SK-N-DZ (cell line): ENCODE measurements at places on chromosomes 5 and 9.

DNA sequence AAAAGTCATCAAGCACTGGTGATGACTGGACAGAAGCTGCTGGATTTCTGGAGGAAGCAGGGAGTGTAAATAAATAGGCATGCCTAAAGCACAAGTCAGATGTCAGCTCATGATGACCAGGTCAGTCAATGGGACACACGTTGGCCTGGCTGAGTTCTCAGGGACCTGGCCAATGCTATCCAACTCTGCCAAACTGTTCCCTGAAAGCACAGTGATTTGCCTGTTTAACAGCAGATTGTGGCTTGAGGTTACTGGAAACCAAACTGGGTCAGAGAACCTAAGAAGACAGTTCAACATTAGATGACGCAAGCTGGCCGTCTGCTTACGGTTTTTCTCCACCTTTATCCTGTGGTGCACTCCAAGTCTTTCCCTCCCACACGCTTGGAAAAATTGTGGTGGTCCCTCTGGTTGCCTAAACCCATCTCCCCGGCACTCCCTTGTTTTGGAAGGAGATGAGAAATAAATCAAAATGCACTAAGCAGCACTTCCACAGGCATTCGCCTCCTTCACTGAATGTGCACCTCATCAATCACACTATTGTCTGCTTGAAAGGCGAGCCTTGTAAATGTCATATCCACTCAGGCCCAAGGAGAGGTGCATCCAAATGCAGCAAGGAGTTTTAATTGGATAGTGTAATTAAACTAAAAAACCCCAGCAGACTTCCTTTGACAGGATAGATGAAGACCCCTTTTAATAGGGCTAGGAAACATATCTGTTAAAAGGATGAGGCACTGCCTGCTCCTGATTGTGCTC, 199.4 kb downstream of the GAPVD1 start:
- no peak for DNase-seq

- no peak for DNase-seq
Measured at GRCh38 chr5:33261747-33262146, 179.0 kb upstream of the TARS1 start.

DNA sequence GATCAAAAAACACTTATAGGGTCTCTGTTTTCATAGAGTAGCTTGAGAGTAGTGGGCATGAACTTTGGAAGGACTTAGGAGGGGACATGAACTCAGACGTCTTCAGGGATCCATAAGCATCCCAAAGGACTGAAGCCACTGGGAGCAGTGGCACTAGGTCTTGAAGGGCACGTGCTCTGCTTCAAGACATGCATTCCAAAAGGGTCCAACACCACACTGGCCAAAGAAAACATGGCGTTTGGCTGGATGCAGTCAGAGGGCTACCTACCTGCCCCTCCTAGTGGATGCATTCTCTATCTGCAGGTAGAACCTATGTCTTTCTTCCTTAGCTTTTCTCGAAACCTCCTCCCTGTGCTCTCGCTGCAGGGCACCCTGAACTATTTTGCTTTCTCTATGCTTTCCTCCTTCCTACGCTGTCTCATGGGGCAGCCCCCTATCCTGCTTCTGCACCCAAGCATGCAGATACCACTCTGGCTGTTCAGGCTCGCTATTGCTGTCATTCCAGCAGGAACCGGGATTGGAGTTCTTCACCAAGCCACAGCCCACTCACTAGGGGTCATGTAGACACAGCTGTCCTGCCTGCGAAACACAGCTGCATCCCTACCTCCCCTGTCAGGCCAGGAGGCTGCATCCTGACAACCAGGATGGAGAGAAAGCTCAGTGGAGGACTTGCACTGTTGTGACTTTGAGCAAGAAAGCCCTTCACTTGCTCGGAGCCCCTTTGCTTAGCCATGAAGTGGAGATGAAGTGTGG, 11.9 kb downstream of the FAM240B start:
- DNase-seq = peak; percentile 50

DNA sequence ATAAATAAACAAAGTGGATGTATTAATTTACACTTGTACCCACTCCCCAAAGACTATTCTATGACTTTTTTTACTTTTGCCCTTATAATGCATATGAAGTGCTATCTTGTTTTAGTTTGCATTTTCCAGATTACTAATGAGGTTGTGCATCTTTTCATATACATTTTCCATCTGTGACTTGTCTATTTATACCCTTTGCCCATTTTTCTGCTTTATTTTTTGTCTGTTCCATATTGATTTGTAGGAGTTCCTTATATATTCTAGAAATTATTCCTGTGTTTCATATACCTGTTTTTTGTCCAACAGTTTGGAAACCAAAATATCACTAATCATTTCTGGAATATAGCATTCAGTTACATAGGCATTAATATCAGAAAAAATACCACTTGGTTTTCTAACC, 54.0 kb upstream of the SLC30A5 start:
- DNase-seq = no peak

- DNase-seq = peak; percentile 79
Measured at GRCh38 chr9:36008774-36009300, 27.9 kb upstream of the RECK start.

DNA sequence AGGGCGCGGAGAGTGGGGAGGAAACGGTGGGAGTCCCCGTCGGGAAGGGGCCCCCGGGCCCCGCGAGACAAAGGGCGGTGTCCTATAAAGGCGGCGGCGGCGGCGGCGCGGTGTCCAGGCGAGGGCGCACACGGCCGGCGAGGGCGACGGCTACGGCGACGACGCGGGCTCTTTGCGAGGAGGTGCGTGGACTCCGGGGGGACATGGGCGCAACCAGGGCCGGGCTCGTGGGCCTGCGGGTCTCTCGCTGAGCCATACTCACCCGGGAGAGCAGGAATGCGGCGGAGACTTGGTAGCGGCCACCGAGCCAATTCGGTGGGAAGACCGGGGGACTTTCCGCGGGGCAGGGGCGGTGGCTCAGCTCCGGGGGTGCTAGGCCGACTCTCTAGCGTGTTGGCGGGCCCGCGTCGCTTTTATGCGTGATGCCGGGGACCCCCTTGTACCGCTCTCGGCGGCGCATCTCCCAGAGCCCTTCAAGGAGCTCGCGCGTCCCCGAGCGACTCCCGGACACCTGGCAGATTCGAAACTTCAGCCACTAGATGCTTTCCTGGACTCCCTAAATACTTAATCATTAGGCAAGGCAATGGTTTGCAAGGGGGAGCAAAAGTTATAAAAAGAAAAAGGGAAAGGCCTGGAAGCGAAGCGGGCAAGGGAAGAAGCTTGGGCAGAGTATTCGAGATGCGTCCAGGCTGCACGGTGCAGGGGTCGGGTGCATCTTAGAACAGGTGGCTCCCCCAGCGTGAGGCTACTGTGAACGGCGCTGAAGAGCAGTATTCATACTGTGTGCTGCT, 5.9 kb upstream of the TAL2 start:
- peak; percentile 25 for DNase-seq

GRCh38 chr9:12633016-12633765, 60.0 kb upstream of the TYRP1 start:
- no peak for DNase-seq

DNA sequence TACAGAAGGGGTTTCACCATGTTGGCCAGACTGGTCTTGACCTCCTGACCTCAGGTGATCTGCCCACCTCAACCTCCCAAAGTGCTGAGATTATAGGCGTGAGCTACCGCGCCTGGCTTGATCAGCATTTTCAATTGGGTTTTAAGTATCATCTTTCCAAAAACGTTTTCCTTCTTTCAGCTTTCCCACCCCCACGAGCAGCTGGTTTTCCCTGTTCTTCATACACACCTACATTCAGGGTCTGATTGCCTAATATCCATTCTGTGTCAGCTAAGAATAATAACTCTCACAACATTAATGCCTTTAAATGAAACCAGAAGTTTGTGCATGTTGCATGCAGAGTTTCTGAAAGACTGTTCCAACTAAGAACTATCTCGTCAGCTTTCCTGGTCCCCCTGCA, 38.3 kb downstream of the RFK start:
- DNase-seq = no peak

DNA sequence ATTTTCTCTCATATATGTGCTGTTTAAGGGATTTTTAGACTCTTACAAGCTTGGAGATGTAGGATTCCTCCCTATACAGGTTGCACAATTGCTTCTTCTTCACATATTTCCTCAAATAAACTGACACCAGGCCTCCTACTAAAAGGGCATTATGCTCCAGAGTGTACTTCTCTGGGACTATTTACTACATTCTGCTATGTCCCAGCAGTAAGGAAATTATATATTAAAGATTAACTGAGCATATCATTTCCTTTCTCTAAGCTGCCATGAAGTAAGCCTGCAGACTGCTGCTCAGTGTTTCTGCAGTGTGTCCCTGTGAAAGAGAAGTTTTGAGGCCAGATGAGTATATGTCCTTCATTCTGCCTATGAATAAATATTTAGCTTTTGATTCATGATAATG, 356.9 kb upstream of the NUDT12 start:
- DNase-seq = no peak

DNA sequence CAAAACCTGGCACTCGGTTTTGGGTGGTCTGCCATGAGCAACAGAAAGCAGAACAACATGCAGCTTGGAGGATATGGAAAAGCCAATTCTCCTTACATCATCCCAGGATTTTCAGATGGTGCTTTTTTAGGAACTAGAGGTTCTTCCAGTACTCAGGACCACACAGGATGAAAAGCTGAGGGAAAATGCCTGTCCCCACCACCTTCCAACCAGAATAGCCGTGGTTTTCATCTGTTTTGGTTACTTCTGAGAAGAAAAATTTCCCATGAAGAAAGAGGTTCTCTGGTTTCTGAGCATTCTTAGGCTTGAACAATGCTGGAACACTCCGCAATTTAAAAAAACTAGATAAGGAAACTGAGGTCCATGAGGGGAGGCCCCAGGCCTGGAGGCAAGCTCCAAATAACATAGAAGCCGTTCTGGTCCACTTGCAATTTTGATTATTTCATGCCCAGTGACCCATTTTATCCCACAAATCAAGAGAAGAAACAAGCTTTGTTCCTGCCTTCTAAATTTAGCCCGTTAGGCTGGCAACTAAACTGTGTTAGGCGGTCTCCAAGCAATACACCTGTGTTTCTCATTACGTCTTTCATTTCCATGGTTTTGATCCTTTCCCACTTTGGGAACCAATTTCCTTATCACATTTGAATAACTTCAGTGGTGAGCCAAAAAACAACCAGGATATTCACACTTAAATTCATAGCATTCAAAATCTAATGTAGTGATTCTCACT, 79.2 kb upstream of the SPIN1 start:
- DNase-seq = no peak

- DNase-seq = peak; percentile 51
Measured at GRCh38 chr9:126125992-126126409, 200.6 kb upstream of the MVB12B start.

DNA sequence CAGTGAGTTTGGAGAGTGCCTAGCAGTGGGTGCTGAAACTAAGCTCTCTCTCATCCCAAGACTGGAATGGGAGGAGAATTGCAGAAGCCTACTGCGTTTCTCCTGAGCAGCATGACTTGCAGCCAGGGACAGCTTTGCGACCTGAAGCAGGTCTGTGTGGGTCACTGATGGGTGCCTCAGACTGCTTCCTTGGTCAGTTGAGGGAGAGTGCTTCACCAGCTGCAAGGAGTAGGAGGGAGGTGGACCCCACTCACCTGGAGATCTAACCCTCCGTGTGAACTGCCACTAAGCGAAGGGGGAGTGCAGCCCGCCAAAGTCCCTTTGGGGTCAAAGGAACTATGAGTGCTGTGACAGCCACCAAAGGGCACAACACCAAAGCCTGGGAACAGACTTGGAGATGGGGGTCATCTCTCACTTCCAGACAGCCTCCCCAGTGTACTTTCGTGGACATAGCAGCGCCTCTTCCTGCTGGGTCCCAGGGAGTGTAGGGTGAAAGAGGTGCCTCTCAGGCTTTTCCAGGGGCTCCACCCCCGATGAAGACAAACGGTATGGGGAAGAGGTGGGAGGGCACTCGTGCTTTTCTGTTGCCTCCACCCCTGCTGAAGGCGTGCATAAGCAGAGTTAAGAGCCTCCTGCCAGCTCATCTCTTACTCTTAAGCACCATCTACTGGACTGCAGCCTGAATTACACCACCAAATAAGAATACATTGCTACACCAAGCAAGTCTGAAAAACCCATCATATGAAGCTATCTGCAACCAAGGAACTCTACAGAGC, 34.3 kb upstream of the MACIR start:
- peak; percentile 77 for DNase-seq

DNA sequence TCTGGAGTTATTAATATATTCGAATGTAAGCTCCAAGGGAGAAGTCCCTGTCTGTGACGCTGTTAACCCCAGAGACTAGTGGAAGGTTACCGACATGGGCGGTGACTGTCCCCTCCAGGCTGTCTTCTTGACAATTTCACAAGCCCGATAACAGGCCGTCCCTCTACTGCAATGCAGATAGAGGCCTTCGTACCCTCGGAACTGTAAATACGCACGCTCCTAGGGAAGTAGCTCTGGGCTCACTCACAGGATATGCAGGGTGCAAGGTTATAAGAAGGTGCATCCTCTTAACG, 680 bp upstream of the RFK start:
- DNase-seq = peak; percentile 92

- DNase-seq = no peak
Measured at GRCh38 chr9:91258451-91258850, 103.3 kb downstream of the AUH start.

- DNase-seq = peak; percentile 87
Measured at GRCh38 chr9:34547960-34548611, 25.3 kb upstream of the ENHO start.

GRCh38 chr9:68966496-68966944, 47.4 kb downstream of the PRKACG start:
- no peak for DNase-seq

DNA sequence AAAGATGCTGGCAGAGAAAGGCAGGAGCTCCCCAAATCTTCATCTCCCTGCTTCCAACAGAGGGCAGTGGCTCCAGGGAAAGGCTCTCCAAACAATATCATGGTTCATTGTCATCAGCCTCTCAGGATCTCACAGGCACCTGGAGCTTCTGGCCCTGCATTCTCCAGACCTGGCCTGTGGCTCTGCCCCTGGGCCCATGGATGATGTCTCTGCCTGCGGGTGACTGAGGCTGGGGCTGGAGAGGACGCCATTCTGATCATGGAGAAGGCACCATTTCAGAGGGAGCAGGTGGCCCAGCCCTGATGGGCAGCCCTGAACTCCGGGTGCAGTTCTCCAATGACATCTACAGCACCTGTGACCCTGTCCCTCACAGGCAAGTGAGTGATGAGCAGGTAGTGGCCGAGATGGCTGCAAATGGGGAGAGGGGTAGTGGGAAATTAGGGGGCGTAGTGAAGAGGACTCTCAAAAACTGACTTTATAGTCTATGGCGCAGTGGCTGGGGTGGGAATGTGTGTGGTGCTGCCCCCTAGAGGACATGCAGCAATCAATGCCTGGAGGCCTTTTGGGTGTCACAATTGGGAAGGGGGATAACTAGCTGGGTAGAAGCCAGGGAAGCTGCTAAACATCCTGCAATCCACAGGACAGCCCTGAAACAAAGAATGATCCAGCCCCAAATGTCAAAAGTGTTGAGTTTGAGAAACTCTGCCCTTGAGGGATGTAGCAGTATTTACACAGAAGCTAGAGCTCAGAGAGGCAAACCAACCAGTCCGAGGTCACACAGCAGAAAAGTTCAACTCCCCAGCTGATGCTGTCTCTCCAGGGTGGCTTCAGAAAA, 3.2 kb downstream of the SH3PXD2B start:
- no peak for DNase-seq

GRCh38 chr5:58273711-58274110, 186.2 kb downstream of the PLK2 start:
- DNase-seq = no peak
